Epithelial cell of alveolus of lung (primary cell): ENCODE measurements at places on chromosomes 6 and 20. TPM values are rescaled to one million over a fixed set of nuclear protein-coding genes. Genes with fewer than 3 reads are reported as not detected.

Gene APMAP
- 66.4 and 113 TPM in 2 replicates for total RNA-seq

Gene TTLL9
- not detected in 2 replicates for total RNA-seq

Gene DAAM2
- 2.5 and 23.4 TPM in 2 replicates for total RNA-seq

Gene WFDC5
- total RNA-seq, result not detected in 2 replicates

Gene CYP39A1
- total RNA-seq, result 1.9 and 3.4 TPM in 2 replicates

Gene FOXA2
- 0.91 TPM in 1 of 2 replicates, not detected in the other for total RNA-seq

Gene PPIL4
- 21.5 and 32.4 TPM in 2 replicates for total RNA-seq

Gene GLO1
- total RNA-seq, result 146 and 206 TPM in 2 replicates

Gene TNNC2
- total RNA-seq, result 0.24 TPM in 1 of 2 replicates, not detected in the other

Gene BEND6
- 4.1 and 5.3 TPM in 2 replicates for total RNA-seq

Gene COL11A2
- total RNA-seq, result 0.16 TPM in 1 of 2 replicates, not detected in the other

Gene RUNX2
- total RNA-seq, result 12.8 TPM in 2 replicates

Gene TREM2
- total RNA-seq, result not detected in 2 replicates

Gene TTBK1
- total RNA-seq, result not detected in 2 replicates

Gene FERMT1
- total RNA-seq, result 0.88 and 13.2 TPM in 2 replicates

Gene STMND1
- total RNA-seq, result not detected in 2 replicates

Gene CTCFL
- not detected in 2 replicates for total RNA-seq

Gene HCK
- total RNA-seq, result not detected in 2 replicates

Gene SLPI
- 4.9 TPM in 1 of 2 replicates, not detected in the other for total RNA-seq

Gene OGFRL1
- 11.1 and 17.8 TPM in 2 replicates for total RNA-seq

Gene ZNF334
- total RNA-seq, result 1.8 and 4.6 TPM in 2 replicates

Gene HLA-DPB1
- total RNA-seq, result 20.7 and 48.1 TPM in 2 replicates

Gene BPIFB4
- total RNA-seq, result not detected in 2 replicates

Gene ATF6B
- 20.9 and 43.1 TPM in 2 replicates for total RNA-seq

Gene PGC
- 0.24 TPM in 1 of 2 replicates, not detected in the other for total RNA-seq

Gene DDR1
- total RNA-seq, result 24.4 and 36.8 TPM in 2 replicates

Gene RBBP9
- 13.4 and 16.2 TPM in 2 replicates for total RNA-seq

Gene OSER1
- 27.4 and 42.9 TPM in 2 replicates for total RNA-seq

Gene LY6G6D
- not detected in 2 replicates for total RNA-seq

Gene SPATA2
- 2.6 and 3.5 TPM in 2 replicates for total RNA-seq

Gene RAET1L
- not detected in 2 replicates for total RNA-seq

Gene NFATC2
- 1.2 TPM in 1 of 2 replicates, not detected in the other for total RNA-seq

Gene HEY2
- total RNA-seq, result not detected in 2 replicates
